Cardiac muscle cell (in vitro differentiated cells and primary cell): ENCODE measurements at places on chromosomes 2 and 18. TPM values are rescaled to one million over a fixed set of nuclear protein-coding genes. Genes with fewer than 3 reads are reported as not detected.

- H3K4me3 ChIP-seq = no peak overlapping the region
- peaks cover 7% of the 10 kb centered on the region for H3K4me1 ChIP-seq
- no peaks in the 10 kb centered on the region for H3K36me3 ChIP-seq
- H3K27ac ChIP-seq = no peak overlapping the region
These were observed 324.2 kb downstream of the PDE11A start for GRCh38 chr2:177748360-177748759.

GRCh38 chr2:205699515-205700289 is 17.4 kb downstream of the NRP2 start:
- no peak overlapping the region for H3K4me3 ChIP-seq
- H3K4me1 ChIP-seq = no peaks in the 10 kb centered on the region
- no peak overlapping the region for H3K27ac ChIP-seq
- no peak for DNase-seq
- no peaks in the 10 kb centered on the region for H3K27me3 ChIP-seq

GRCh38 chr2:226798422-226799210 is 1.0 kb downstream of the IRS1 start:
- H3K27ac ChIP-seq = peak overlapping the region; percentile 76
- peaks cover 24% of the 10 kb centered on the region for H3K4me1 ChIP-seq
- H3K27me3 ChIP-seq = no peaks in the 10 kb centered on the region
- DNase-seq = peak; percentile 53

The RAB17 gene
- total RNA-seq = 2.9 and 4.7 TPM in 2 replicates

The PLGLB2 gene
- total RNA-seq = 0.92 TPM in 1 of 2 replicates, not detected in the other

- no peak overlapping the region for H3K4me3 ChIP-seq
- no peaks in the 10 kb centered on the region for H3K36me3 ChIP-seq
- no peaks in the 10 kb centered on the region for H3K4me1 ChIP-seq
- no peaks in the 10 kb centered on the region for H3K27me3 ChIP-seq
- H3K27ac ChIP-seq = no peak overlapping the region
These were observed 259.1 kb downstream of the LNPK start for GRCh38 chr2:175743011-175743410.

The LPIN1 gene
- 45.6 and 58.3 TPM in 2 replicates for total RNA-seq

DNA sequence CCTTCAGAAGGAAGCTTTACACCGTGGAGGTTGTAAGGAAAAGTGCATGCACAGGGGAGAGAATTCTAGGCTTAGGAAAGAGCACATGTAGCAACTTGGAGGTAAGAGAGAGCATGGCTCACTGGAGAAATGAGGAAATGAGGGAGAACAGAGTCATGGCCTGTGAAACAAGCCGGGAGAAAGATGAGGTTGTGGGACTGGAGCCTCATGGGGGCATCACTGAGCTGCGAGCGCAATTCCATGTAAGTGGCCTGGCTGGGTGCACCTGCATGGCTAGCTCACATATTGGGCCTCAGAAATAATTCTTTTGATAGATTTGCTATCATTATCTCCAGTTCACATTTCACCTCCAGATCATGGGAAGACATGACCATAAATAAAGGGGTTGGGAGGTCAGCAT is 785.5 kb upstream of the RAB6C start:
- no peak overlapping the region for H3K4me3 ChIP-seq
- DNase-seq = no peak
- peaks cover 18% of the 10 kb centered on the region for H3K4me1 ChIP-seq
- no peaks in the 10 kb centered on the region for H3K36me3 ChIP-seq

The SOCS6 gene
- 17.5 and 24.1 TPM in 2 replicates for total RNA-seq

DNA sequence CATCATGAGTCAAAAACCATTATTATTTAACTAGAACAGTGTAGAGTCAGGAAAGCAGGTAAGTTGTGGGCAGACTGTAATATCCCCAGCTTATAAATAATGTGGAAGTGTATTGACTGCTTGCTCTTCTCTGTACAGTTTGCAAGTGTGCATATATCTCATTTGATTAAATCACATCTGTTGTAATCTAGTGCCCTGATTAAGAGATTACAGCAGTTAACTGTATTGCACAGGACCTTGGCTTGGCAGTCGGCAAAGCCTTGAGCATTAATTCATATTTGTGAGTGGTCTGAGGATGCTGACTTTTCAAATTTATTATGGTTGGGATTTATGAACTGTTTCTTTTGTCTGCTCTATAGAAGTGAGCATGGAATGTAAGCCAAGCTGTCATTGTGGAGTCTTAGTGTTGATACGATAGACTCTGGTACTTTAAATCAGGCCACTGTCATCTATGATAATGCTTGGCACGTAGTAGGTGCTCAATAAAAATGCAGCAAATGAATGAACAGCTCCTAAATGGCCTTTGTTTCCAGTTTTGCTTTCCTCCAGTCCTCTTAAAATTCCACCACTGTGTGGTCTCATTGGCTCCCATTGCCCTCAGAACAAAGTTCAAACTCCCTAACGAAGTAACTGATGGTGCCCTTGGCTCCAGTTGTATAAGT is 48.3 kb downstream of the RAB31 start:
- no peak for DNase-seq
- H3K4me3 ChIP-seq = no peak overlapping the region
- no peaks in the 10 kb centered on the region for H3K4me1 ChIP-seq
- no peaks in the 10 kb centered on the region for H3K27me3 ChIP-seq

The CXCR1 gene
- not detected in 2 replicates for total RNA-seq

DNA sequence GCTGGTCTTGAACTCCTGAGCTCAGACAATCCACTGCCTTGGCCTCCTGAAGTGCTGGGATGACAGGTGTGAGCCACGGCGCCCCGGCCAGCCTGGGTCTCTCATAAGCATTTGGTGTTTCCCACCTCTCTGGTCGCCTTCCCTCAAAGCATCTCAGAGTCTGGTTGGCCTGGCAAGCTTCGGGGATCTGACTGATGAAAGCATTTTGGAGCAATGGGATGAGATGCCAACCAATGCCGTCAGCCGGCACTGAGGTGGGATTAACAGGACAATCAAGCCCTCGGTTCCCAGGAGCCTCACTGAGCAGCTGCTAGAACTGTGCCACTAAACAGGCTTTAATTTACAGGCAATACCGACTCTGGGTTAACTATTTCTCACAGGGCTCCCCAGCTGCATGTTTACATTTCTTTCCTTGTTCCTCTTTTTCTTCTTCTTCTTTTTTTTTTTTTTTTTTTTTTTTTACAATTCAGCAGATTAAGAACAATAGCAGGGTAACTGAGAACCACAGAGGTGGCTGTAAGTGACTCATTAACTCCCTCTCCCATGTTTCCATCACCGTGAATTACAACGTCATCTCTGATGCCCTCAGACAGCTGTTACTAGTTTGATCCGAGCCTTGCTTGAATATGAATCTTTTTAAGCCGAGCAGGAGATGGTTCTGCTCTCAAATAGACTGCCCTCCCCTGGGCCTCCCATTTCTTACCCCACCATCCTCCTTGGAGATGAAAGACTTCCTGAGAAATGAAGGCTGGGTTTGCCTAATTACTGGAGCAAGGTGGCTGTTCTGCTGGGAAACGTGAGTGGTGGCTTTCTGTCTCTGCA is 37.9 kb downstream of the ODC1 start:
- H3K4me1 ChIP-seq = peaks cover 2% of the 10 kb centered on the region
- no peak for DNase-seq
- H3K4me3 ChIP-seq = no peak overlapping the region
- no peak overlapping the region for H3K27ac ChIP-seq
